ENCODE measurements at places on chromosomes 2 and 18.

DNA sequence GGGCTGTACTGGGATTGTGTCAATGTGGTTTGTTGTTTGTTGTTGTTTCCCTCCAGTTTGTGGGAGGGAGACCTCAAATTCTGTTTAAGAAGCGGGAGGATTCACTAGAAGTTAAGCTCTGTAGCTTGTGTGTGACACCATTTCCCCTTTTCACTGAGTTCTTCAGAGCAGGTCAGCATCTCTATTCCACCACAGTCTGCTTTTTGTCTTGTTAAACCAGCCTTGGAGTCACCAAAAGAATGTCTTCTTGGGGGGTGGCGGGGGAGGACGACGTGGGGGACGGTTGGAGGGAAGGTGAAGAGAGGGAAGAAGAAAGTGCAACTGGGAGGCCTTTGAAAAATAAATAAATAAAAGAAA lies 2.3 kb upstream of the BCL11A start:
- no peak for DNase-seq

GRCh38 chr18:79903071-79903635 lies 48.3 kb downstream of the SLC66A2 start:
- DNase-seq = no peak

DNA sequence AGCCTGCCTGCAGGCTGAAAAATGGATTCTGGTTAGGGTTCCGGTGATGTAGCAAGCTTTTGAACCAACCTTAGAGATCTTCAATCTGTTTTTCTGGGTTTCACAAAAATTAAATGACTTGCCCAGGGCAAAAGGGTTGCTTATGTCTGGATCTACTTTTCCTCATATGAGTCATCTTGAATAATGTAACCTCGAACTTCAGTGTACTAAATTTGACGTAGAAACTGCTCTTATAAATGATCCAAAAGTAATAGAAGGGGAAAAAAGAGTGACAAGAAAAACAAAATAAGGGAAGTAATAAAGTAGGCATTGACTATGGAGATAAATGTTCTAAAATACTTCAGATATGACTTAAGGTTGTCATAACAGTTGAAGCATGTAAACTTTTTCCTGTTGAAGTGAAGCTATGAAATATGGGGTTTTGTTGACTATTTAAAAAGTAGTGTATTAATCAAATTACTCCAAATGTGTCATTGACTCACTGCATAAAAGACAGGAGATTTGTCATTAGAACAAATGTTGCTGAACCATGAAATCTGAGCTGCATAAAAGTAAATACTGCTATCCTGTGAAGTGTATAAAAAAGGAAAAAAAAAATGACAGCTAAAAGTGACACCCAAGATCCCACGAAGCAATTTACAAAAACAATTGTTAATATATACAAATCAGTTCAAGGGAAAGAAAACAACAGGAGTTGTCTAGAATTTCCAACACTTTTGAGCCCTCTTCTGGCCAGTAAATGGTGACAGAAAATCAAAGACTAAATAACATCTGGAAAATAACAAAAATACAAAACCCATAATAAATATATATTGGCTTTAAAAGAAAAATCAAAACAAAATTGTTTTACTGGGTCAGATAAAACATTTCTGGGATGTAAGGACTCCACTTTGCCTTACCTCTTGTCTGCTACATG lies 103.6 kb upstream of the SERPINE2 start:
- no peak for DNase-seq

DNA sequence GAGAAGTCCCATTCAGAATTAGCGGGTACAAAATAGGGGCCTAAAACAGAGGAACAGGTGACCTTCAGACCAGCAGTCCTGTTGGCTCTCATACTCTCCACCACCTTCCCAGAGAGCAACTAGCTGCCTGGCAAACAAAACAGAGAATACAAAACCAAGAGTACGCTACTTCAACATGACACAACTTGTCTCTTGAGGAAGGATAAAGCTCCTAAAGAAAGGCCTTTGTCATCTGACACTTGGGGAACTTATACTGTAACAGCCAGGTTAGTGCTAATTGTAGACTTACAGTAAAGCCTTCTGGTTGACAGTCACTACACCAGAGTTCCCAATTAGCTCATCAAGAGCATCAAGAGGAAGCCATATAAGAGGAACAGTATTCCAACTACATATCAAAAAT lies 282.1 kb upstream of the NT5C1B start:
- DNase-seq = no peak

- DNase-seq = peak; percentile 60
Observed at GRCh38 chr2:65299246-65299645, 71.6 kb downstream of the ACTR2 start.

DNA sequence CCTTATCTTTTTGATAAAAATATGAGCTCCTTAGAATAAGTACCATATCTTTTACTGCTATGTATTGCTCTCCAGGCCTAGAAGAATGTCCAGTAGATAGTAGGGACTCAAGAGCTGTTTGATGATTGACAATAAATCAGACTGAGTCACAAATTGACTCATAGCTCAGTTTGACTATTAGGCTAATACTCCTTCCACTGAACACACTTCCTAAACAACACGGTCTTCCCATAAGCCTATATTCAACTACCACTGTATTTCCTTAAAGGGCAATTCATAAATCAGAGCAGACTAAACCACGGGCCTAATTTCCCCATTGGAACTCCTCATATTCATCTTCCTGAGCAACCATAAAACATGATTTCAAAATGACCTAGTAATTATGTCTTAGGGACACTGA lies 258.5 kb downstream of the ALK start:
- no peak for DNase-seq

- DNase-seq = no peak
Observed at GRCh38 chr2:148167855-148168254, 147.0 kb downstream of the MBD5 start.

- peak; percentile 25 for DNase-seq
Observed at GRCh38 chr18:57446322-57446721, 11.1 kb downstream of the ONECUT2 start.

DNA sequence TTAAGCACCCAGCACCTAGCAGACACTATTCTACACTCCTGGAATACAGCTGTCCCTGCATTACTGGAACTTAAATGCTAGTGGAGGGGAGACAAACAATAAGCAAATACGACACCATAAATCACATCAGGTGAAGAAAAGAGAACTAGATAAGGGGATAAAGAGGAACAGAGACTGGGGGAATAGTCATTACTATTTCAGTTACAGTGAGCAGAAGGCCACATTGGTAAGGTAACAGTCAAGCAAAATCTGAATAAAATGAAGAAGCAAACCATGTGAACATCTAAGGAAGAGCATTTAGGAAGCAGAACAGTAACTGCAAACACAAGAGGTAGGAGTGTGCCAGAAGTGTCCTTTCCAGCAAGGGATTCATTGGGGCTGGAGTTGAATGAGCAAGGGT lies 77.0 kb upstream of the PTPRM start:
- no peak for DNase-seq

GRCh38 chr18:69946608-69947155 lies 991 bp downstream of the CD226 start:
- DNase-seq = no peak

DNA sequence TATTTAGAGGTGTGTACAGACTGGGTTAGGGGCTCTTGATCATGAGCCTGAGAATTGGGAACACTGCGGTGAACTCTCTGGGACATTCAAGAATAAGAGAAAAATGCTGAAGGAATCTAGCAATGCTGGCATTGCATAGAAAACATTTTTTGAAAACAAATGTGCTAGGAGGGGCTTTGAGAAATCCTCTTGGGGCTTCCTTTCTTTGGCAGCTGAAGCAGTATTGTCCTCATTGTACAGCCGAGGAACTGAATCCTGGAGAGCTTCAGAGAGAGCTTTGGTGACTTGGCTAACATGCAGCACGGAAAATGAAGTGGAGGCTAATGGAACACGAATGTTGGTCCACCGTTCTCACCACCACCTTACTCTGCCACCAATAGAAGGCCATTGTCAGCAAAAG lies 107.3 kb upstream of the EFEMP1 start:
- DNase-seq = no peak

DNA sequence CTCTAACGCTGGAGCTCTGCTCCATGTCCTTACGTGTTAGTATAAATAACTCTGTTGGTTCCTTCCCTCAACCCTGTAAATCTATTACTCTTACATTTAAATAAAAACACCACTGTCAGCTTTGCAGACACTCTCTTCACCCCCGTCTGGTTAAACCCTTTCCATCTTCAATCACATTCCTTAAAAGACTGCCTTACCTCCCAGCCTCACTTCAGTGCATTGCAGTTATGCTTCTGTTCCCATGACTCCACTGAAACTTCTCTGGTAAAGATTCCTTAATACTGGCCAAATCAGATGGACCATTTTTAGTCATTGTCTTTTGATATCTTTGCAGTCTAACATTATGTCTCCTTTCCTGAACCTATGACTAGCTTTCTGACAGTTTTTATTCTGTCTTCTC lies 61.7 kb downstream of the EML4 start:
- DNase-seq = no peak

DNA sequence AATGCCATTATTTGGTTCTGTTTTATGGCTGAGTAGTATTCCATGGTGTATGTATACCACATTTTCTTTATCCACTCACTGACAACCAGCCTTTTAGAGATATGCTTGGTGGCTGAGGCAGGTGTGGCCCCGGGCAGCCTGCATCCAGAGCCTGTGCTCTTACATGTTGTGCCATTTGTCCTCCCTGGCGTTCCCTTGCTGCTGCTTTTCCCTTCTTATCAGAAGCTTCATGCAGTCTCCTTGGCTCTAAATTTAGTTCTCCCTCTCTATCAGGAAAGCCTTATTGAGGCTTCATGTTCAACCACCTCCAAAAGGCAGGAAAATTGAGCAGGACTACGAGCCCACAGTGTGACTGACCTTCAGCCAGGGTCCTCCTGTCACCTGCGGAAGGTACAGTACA lies 131.7 kb upstream of the ITGA6 start:
- no peak for DNase-seq

- no peak for DNase-seq
Observed at GRCh38 chr2:113000436-113000835, 4.8 kb upstream of the IL36A start.

DNA sequence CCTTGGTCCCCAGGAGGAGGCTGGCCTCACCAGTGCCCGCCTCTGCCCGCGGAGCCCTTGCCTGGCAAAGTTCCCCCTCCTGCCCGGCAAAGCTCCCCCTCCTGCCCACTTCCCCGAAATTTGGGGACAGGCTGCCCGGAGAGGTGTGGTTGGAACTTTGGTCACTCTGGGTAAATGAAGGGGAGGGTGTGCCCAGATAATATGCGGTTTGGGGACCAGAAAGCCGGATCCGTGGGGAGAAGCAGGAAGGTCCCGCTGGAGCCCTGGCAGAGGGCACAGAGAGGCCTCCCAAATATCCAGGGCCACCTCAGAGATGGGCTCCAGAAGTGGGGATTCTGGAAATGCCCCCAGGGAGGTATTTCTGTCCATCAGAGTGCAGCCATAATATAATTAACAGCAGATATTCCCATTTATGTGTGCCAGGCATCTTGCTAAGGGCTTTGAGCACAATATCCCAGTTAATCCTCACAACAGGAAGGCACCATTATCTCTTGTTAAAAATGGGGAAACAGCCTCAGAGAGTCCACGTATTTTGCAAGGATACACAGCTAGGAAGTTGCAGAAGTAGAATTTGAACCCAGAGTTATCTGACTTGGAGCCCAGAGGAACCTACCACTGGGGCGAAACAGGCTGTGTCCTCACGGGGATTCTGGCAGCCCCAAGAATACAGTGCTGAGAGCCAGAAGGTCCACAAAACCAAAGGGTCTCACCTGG lies 914 bp downstream of the STEAP3 start:
- peak; percentile 54 for DNase-seq

- DNase-seq = no peak
Observed at GRCh38 chr2:33321876-33322483, 154.5 kb upstream of the RASGRP3 start.

GRCh38 chr2:162226836-162227235 lies 16.4 kb downstream of the FAP start:
- no peak for DNase-seq

GRCh38 chr2:208464205-208464604 lies 57.6 kb downstream of the PTH2R start:
- DNase-seq = no peak

DNA sequence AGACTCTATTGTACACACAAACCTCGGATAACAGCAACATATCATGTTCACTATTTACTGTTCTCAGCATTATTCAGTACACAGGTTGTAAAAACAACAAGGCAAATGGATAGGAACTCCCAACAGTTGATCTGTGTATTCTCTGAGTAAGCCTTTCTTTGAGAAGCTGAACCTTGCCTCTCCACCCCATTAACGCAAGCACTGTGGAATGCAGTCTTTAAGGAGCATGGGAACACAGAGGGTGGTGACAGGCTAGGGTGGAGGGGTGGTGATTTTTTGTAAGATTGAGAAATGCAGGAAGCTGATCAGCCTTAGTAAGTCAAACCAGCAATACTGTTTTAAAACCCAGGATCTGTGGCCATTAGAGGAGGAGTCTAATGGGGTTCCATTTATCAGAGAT lies 19.6 kb upstream of the SERPINB11 start:
- DNase-seq = no peak

All from hematopoietic multipotent progenitor cell treated with erythropoietin and hydrocortisone succinate and interleukin-3 and kit ligand, for 8 days (in vitro differentiated cells).